ENCODE measurements at places on chromosomes 6 and 20.

- no peak for DNase-seq
These were observed 73.7 kb downstream of the GMDS start for GRCh38 chr6:2171728-2172127.

- DNase-seq, result no peak
These were observed 380.0 kb upstream of the GJE1 start for GRCh38 chr6:141752677-141753076.

DNA sequence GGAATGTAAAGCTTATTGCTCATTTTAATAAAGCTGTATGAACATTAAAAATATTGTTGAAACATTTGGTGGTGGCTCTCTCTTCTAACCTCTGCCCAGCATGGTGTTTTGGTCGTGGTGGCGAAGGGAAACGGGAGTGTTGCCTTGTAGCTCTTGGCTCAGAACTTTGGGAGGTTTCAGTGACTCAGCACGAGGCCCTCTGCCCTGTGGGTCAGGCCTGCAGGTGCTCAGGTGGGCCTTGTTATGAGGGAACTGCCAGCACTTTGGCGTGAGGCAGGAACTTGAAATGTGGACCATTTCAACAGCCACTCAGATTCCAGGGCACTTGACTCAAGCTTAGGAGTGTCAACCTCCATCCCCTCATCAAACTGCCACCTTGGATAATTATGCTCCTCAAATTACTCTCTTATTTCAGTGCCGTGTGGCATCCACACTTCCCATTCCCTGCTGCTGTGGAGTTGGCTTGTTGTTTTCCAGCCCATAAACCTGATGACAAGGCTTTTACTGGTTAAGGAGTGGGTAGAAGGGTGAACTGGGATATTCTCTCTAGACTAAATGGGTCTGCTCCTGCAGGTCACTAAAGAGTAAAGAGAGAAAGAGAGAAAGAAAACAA is 36.3 kb downstream of the PRDM1 start:
- DNase-seq, result no peak

GRCh38 chr6:152879681-152880080 is 103.2 kb downstream of the FBXO5 start:
- no peak for DNase-seq

- no peak for DNase-seq
These were observed 30.2 kb upstream of the AAR2 start for GRCh38 chr20:36206068-36206467.

DNA sequence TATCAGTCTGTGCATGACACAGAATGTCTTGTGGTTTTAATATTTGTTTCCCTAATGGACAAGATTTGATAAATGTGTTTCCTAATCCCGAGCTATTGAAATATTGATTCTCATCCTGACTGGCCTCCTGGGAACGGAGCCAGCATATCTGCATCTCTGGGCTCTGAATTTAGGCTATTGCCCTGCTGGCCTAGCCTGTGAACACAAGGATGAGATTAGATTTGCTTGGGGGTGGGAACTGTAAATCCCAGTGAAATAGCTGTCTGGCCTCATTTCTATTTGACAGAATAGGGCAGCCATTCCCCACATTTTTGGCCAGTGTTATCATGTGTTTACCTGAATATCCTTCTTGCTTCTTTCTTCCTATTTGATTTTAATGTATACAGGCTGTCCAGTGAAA is 198.4 kb upstream of the SOX4 start:
- DNase-seq, result no peak

GRCh38 chr6:30219244-30219643 is 6.0 kb upstream of the TRIM26 start:
- no peak for DNase-seq

GRCh38 chr6:105867277-105867676 is 218.9 kb upstream of the PRDM1 start:
- no peak for DNase-seq

DNA sequence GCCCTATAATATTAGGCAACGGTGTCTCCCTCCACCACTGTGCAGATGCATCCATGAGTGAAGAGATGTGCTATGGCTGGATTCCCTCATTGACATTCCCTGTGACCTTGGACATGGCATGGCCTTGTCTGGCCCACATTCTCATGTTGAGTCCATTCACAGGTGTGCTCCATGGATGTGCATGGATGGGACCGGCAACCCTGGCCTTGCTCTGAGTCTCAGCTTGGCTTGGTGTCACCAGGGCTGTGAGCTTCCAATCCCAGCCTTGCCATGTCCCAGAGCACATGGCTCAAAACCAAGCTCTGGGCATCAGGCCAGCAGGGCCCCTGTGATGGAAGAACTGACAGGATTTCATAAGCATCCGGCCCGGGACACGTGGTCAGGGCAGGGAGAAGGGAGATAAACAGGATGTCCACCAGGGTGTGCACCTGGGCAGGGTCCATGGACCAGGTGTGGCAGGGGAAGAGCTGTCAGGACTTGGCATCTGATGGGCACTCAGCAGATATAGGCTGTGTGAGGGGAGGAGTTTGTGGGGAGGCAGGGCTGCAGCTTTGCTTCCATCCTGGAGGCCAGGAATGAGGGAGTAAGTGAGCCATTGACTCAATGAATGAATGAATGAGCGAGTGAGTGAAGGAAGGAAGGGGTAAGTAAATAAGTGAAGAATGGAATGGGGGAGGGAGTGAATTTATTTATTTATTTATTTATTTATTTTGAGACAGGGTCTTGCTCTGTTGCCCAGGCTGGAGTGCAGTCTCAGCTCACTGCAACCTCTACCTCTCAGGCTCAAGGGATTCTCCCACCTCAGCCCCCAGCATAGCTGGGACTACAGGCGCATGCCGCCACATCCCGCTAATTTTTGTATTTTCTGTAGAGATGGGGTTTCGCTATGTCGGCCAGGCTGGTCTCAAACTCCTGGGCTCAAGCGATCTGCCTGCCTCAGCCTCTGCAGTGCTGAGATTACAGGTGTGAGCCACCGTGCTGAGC is 15.7 kb downstream of the NRSN2 start:
- peak; percentile 91 for DNase-seq

GRCh38 chr6:41591859-41592502 is 45.8 kb downstream of the FOXP4 start:
- peak; percentile 80 for DNase-seq

DNA sequence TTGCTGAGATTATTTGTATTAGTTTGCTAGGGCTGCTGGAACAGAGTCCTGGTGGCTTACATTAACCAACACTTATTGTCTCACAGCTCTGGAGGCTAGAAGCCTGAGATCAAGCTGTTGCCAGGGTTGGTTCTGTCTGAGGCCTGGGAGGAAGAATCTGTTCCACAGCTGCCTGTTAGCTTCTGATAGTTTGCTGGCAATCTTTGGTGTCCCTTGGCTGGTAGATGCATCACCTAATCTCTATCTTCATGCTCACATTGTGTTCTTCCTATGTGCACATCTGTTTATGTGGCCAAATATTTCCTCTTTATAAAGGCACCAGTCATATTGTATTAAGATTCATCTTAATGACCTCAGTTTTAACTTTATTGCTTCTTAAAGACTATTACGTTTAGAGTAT is 19.5 kb downstream of the SF3B5 start:
- DNase-seq, result no peak

GRCh38 chr20:56826705-56827665 is 197.9 kb downstream of the TFAP2C start:
- peak; percentile 89 for DNase-seq

GRCh38 chr6:74879234-74879633 is 326.6 kb downstream of the COL12A1 start:
- peak; percentile 81 for DNase-seq

DNA sequence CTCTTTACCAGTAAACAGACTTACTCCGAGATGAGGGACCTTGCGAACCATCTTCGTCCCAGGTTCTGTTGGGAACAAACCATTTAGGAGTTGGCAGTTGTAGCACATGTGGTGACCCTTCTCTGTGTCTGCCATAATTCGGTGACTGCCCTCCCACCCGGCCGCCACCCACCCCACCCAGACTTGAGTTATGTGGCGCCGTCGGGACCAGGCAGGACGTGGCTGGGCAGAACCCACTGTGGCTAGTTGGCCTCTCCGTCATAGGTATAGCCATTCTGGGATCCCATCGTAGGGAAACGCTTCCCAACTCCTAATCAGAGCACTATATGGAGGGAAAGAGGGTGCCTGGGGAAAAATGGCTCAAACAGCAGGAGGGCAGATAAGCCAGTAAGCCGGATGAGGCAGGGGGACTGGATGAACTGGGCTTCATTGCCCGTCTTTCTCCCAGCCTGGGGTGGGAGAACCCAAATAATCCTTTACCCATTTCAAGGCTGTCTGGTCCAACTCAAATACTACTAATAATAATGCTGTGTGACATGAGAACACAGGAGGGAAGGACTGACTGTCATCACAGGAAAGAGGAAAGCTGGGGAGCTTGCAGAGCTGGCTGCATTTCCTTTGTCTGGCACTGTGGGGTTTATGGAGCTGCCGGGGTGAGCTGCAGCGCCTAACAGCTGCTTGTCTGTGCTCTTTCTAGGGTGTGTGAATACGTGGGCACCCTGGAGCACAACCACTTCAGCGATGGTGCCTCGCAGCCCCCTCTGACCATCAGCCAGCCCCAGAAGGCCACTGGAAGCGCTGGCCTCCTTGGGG is 73.0 kb upstream of the PBOV1 start:
- no peak for DNase-seq

DNA sequence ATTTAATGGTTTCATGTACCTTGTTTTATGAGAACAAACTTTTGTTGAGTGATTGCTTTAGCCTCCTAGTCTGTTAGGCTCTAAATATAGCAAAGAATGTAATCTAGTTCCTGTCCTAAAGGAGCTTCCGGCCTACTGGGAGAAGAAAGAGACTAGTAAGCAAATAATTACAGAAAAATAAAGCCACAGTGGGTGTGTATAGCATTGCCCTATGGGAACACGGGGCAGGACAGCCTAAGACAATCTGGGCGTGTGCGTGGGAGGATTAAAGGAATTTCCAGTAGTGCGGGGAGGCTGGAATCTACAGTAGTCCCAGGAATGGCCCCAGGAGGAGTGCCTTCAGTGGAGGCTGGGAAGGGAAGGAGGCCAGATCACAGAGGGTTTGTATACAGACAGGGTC is 98.1 kb upstream of the AKAP12 start:
- DNase-seq, result no peak

DNA sequence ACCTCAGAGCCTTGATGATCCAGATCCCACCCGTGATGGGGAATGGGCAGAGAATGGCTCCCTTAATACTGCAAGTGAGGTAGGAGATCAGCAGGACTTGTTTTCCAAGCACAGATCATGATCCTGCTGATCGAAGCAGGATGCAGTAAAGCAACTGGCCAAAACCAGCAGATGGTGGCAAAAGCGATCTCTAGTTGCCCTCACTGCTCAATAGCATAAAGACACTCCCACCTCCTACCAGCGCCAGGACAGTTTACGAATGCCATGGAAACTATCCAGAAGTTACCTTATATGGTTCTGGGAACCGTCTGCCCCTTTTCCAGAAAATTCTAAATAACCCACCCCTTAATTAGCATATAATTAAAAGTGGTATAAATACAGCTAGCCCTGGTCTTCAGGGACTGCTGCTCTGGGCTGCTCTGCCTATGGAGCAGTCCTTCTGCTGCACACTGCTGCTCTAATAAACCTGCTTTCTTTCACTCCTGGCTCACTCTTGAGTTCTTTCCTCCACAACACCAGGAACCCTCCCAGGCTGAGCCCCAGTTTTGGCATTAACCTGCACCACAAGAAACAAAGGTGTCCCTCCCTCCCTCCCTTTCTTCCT is 415.8 kb downstream of the PREX1 start:
- no peak for DNase-seq

DNA sequence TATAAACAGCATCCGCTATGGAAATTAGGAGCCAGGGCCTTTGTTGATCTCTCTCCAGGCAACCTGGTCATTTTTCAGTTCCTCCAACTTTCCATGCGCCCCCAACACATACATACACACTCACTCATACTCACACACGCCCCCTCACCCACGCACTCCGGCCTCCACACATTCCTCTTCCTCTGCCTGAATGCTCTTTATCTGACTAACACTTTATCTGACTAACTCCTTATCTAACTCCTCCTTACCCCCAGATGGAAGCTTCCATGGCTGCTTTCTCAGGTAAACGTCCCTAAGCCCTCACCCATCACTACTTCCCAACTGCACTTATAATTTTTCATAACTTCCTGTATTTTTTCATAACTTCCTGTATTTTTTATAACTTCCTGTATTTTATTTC is 17.4 kb downstream of the CASS4 start:
- DNase-seq, result peak; percentile 85

GRCh38 chr20:31691646-31692275 is 30.9 kb downstream of the BCL2L1 start:
- DNase-seq, result peak; percentile 68

GRCh38 chr6:82006027-82006738 is 241.4 kb downstream of the IBTK start:
- peak; percentile 70 for DNase-seq

DNA sequence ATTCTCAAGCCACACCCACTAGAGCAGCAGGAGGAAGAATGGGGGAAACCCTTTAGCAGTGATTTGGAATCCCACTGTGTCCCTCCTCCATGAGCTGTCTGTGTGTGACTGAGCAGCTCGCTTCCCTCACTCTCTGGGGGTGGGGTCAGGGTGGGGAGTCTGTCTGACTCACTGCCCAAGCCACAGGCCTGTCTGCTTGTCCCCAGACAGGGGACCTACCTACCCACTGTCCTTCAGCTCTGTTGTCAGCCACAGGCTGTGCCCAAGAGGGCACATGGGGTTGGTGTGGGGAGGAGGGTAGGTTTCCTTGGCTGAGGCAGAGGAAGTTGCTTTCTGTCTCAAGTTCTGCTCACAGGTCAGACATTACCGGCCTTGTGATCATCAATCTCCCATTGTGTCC is 127.0 kb downstream of the MAFB start:
- DNase-seq, result no peak

- no peak for DNase-seq
These were observed 49.3 kb upstream of the RPS6KA2 start for GRCh38 chr6:166676270-166676860.

- no peak for DNase-seq
These were observed 373.9 kb upstream of the ID4 start for GRCh38 chr6:19463250-19463649.

- DNase-seq, result no peak
These were observed 22.6 kb upstream of the CCR6 start for GRCh38 chr6:167100241-167100674.

- DNase-seq, result no peak
These were observed 143.4 kb downstream of the BCKDHB start for GRCh38 chr6:80249897-80250296.

DNA sequence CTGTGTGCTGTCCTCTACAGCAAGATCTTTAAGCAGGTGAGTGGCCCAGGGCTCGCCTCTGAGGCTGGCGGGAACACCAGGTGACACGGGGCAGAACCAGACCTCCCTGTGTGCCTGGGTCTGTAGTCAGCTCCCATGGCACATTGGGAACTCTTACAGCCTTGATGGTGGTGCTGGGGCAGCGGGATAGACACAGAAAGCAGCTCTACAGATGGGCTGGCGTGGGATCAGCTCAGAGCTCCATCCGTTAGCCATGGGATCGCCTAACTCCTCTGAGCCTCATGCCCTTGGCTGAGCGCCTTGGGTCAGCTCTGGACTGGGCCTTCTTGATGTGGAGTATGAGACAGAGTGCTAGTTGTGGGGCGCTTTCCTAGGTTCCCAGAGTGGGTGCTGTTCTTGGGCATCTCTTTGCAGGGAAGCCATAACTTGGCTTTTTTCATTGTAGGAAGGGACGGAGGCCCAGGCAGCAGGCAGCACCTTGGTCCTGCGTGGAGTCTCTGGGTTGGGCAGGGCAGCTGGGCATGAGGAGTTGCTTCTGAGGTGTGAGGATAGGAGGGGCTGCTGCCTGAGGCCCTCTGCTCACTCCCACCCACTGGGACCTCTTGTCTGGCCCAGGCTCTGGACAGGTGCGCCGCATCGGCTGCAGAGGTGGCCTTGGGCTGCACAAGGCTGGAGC is 51.3 kb downstream of the EFCAB8 start:
- no peak for DNase-seq
